ENCODE measurements at places on chromosomes 12 and 14.

DNA sequence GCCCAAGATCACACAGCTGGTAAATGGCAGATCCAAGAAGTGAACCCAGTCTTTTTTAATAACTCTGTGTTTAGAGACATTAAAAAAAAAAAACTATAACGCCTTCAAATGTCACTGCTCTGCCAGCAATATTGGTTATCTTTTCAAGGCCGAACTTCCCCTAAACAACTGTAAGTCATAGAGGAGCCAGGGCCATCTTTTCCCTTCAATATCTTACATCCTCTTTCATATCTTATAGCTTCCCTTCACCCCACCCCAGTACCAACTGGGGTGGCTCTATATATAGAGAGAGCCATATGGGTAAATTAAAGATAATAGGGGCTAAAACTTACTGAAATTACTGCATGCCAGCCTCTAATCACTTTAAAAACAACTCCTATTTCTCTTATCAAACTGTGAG, 100.2 kb downstream of the STAB2 start:
- no peak for DNase-seq

- DNase-seq, result no peak
Observed at GRCh38 chr12:48455116-48455515, 17.2 kb upstream of the ANP32D start.

DNA sequence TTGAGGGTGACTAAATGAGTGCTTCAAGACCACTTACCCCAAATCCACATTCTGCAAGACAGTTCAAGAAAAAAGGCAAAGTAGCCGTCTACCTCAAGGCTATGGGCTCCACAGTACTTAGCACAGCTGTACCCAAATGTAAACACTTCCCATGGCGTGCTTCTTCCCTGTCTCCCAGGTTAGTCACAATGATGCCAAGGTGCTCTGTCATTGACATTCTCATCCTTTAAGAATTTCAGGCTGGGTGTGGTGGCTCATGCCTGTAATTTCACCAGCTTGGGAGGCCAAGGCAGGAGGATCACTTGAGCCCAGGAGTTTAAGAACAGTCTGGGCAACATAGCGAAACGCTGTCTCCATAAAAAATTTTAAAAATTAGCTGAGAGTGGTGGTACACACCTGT, 51.2 kb upstream of the CERS5 start:
- no peak for DNase-seq

DNA sequence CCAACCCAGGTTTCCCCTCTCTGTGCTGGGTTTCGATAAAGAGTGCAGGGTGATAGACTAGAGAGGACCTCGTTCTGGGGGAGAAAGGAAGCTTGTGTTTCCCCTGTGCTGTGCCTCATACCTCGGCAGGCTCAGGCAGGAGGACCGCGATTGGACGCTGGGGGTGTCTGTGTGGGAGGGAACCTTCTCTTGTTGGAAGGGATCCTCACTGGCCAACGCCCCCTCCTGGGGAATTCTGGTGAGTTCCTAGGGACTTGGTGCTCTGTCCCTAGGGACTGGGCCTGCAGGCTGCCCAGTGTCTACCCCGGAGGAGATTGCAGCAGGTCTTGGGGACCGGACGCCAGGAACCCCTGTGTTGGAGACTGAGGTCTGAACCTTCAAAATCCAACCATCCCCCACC, 157.4 kb upstream of the PRMT8 start:
- DNase-seq, result no peak

GRCh38 chr12:101866615-101867373, 10.6 kb upstream of the DRAM1 start:
- no peak for DNase-seq

DNA sequence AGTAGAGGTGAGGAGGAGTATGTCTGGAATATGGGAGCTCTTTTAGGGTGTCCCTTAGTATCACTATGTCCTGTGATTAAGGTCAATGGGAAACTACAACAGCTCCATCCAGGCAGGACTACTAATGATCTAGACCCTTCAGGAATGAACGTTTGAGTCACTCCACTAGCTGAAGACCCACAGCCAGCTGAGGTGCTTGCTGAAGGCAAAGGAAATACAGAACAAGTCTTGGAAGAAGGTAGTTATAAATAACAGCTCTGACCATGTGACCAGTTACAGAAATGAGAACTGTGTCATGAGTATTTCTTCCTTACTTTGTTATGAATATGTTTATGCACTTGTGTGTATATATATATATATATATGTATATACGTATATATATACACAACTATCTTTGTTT, 40.5 kb upstream of the USP44 start:
- no peak for DNase-seq

- peak; percentile 8 for DNase-seq
Observed at GRCh38 chr14:31990926-31991572, 86.1 kb upstream of the ARHGAP5 start.

DNA sequence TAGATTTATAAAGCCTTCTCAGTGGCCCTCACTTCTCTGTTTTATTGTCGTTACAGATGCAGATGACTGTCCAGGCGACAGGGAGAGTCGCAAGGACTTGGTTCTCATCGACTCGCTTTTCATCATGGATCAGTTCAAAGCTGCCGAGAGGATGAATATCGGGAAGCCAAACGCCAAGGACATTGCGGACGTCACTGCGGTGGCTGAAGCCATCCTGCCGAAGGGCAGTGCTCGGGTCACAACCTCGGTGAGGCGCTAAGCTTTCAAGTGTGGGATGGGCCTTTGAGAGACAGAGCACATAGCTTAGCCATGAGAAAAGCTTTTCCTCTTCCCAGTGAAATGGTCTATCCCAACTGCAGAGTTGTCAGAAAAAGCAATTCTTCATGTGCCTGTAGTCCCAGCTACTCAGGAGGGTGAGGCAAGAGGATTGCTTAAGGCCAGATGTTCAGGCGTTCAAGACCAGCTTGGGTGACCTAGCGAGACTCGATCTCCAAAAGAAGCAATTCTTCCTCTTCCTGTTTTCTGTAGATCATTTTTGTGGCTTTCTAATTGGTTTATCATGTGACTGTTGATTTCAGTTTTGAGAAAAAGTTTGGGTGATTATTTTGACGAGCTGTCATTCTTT, 56.4 kb downstream of the EP400 start:
- DNase-seq, result no peak

DNA sequence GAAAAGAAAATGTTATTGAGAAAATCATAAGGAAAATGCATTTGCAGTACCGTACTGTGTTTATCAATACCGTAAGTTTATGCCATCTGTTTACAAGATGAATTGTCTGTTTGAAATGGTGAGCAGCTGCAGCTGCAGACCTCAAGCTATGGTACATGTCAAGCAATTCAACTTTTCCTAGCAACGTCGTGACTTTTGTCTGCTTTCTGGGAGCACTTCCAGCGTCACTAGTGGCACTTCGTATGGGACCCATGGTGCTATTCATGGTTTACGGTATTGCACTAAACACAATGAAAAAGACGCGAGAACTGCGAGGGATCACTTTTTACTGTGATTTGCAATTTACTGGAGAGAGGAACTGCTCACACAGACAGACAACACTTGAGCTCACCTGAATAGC, 160.8 kb downstream of the UNC79 start:
- DNase-seq, result no peak

- DNase-seq, result no peak
Observed at GRCh38 chr12:118237052-118237665, 101.2 kb downstream of the PEBP1 start.

GRCh38 chr14:75200451-75200850, 24.0 kb upstream of the TMED10 start:
- DNase-seq, result peak; percentile 99
